Right renal pelvis (tissue), 4 donors: ENCODE measurements at places on chromosomes 7 and 10. TPM values are rescaled to one million over a fixed set of nuclear protein-coding genes. Genes with fewer than 3 reads are reported as not detected.

The C7orf33 gene
- not detected for polyA plus RNA-seq

DNA sequence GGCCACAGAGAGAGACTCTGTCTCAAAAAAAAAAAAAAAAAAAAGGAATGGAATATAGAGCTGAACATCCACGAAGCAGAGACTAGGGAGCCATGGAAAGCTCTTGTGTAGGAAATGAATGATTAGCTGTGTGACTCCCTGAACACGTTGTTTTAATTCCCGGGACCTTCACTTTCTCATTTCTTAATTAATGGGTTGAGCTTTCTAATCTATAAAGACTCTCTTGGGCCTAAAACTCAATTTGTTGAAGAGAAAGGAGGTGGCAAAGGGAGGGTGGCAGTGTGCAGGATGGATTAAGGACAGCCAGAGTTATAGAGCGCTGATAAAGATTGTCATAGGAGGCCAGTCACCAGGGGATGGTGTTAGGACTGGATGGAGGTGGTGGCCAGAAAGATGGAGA, 48.0 kb downstream of the CYCS start:
- no peak for DNase-seq

- DNase-seq, result no peak
Observed at GRCh38 chr10:21978191-21978862, 25.2 kb downstream of the DNAJC1 start.

GRCh38 chr7:69967689-69968450, 369.6 kb downstream of the AUTS2 start:
- DNase-seq, result peak; percentile 21

- no peak for DNase-seq
Observed at GRCh38 chr7:140390466-140391190, 7.7 kb downstream of the SLC37A3 start.

DNA sequence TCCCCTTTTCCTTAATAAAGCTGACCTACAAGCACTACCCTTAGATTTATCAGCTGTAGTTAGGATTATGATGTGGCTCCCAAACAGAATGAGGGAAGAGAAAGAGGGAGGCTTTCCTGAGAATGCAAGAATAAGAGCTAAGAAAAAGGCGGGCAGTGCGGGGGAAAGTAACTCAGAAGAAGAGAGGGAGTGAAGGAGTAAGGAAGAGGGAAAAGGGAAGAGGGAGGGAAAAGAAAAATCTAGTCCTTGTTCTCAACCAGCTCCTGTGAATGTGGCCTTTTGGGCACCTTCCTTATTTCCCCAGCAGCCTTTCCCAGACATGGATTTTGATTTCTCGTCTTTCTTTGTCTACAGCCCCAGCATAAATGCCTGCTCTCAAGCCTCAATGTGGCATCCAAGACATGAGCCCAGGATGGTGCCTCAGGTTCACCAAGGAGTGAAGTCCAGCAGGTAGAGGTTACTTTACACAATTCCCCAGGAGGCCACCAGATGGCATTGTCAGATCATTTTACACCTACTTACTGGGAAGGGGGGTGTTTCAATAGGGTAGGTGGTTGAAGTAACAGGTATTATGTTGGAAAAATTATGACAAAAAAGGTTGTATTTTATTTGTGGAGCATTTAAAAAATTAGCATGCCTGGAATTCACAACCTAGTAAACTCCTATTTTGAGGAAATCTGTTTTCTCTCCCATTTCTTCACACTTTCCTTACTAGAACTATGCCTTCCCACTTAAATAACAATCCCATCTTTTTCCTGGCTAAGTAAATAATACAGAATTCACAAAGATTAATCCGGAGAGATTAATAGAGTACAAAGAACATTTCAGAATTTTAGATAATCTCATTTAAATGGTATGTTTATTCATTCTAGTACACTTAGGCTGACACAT, 106.5 kb downstream of the HTR7 start:
- no peak for DNase-seq

GRCh38 chr7:123867225-123867624, 22.3 kb downstream of the HYAL4 start:
- no peak for DNase-seq

The CTTNBP2 gene
- 32.1 TPM for polyA plus RNA-seq

GRCh38 chr10:27526242-27526641, 22.1 kb downstream of the RAB18 start:
- DNase-seq, result no peak

The CPA4 gene
- polyA plus RNA-seq, result 0.29 TPM

The FOXP2 gene
- polyA plus RNA-seq, result 12.8 TPM

The SNX10 gene
- 24.9 TPM for polyA plus RNA-seq

GRCh38 chr7:3265388-3265787, 35.7 kb upstream of the SDK1 start:
- DNase-seq, result no peak
